ENCODE measurements at places on chromosomes 11 and 22. TPM values are rescaled to one million over a fixed set of nuclear protein-coding genes. Genes with fewer than 3 reads are reported as not detected.

DNA sequence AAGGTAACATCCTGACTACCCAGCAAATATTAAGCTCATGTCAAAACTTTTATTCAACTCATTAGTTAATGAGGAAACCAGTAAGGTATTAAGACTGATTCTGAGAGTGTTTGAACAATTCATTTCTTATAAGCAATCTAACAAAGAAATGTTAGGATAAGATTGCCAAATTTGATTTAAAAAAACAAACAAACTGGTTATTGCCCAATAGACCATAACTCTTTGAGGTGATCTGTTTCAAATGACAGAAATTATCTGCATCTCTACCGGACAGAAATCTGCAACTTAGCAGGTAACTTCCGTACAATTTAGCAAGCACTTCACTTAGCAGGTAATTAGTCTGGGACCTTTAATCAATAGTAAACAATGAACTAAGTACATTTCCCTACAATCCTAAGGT, 82.9 kb upstream of the BARX2 start:
- H3K27me3 ChIP-seq: no peaks in the 10 kb centered on the region
- no peak for DNase-seq
- H3K27ac ChIP-seq: no peak overlapping the region
- no peaks in the 10 kb centered on the region for H3K36me3 ChIP-seq
- peaks cover 4% of the 10 kb centered on the region for H3K4me1 ChIP-seq

DNA sequence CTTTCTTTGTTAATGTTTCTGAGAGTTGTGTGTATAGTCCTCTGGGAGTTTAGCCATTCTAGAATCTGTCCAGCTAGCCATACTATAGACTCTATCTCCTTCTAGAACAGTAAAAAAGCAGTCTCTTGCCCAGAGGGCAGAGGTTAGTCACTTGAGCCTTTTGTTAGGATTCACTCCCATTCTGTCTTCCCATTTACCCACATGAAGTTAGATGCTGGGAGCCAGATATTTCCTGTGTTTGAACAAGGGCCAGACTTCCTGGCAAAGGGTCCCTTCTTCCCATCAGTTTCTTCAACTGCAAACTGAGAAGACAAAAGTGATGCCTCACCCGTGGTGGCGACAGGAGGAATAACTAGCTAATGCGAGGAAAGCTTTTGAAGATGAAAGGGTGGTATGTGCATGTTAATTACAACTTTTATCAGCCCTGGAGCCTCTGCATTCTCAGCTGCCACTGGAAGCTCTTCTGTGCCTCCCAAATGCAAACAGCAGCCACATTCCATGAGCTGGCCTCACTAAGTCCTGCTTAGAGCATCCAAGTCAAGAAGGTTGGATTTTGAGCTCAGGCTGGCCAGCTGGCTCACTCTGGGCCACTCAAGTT, 12.8 kb downstream of the CD44 start:
- H3K36me3 ChIP-seq: no peaks in the 10 kb centered on the region
- peaks cover 59% of the 10 kb centered on the region for H3K4me1 ChIP-seq
- no peak for DNase-seq
- no peaks in the 10 kb centered on the region for H3K27me3 ChIP-seq
- H3K4me3 ChIP-seq: no peak overlapping the region
- H3K27ac ChIP-seq: no peak overlapping the region

- no peak overlapping the region for H3K4me3 ChIP-seq
- H3K27ac ChIP-seq: no peak overlapping the region
- H3K36me3 ChIP-seq: peaks cover 31% of the 10 kb centered on the region
- H3K4me1 ChIP-seq: no peaks in the 10 kb centered on the region
Observed at GRCh38 chr11:78214331-78215194, 25.8 kb downstream of the USP35 start.

Gene SLC36A4
- 0.58 TPM for total RNA-seq

DNA sequence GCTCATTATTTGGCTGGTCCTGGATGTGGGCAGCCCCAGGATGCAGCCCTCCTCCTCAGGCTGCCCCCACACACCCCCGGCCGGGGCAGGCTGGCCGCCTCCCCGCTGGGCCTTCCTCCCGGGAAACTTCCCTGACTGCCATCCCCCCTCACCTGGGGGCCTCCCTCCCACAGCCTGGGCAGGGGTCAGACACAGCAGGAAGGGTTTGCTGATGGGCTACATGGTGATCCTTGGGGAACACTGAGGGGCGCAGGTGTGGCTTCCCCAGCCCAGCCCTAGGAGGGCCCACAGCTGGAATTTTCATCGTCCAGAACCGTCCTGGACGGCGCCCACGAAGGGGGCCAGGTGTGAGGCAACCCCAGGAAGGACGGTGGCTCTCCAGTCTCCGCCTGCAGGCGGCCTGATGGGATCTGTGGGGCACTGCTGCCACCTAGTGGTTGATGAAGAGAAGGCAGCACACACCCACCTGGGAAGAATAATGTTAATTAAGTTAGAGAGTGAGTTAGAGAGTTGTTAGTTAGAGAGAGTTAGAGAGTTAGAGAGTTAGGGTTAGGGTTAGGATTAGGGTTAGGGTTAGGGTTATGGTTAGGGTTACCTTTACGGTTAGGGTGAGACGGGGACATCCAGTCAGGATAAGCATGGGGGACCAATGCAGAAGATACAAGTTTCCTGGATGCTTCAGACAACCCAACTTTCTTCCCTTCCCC, 75.9 kb upstream of the PRR5 start:
- peaks cover 68% of the 10 kb centered on the region for H3K27me3 ChIP-seq
- H3K36me3 ChIP-seq: no peaks in the 10 kb centered on the region
- no peak overlapping the region for H3K27ac ChIP-seq
- no peak overlapping the region for H3K4me3 ChIP-seq
- DNase-seq: peak; percentile 89

DNA sequence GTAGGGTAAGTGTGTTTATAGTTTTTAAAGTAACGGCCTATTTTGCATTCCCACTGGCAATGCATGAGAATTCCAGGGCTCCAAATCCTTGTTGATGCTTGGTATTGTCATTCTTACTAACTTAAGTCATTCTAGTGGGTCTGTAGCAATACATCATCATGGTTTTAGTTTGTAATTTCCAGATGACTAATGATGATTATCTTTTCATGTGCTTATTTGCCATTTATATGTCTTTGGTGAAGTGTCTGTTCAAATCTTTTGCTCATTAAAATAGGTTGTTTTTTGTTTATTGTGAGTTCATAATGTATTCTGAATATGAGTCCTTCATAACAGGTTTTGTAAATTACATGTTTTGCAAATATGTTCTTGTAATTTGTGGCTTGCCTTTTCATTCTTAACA, 31.2 kb downstream of the MTMR3 start:
- no peak for DNase-seq
- H3K36me3 ChIP-seq: no peaks in the 10 kb centered on the region
- H3K27me3 ChIP-seq: no peaks in the 10 kb centered on the region
- peaks cover 96% of the 10 kb centered on the region for H3K4me1 ChIP-seq
- H3K27ac ChIP-seq: peak overlapping the region; percentile 0
- H3K4me3 ChIP-seq: no peak overlapping the region

- H3K4me3 ChIP-seq: no peak overlapping the region
- H3K27ac ChIP-seq: peak overlapping the region; percentile 38
- no peak for DNase-seq
- H3K27me3 ChIP-seq: no peaks in the 10 kb centered on the region
Observed at GRCh38 chr11:17154409-17155159, 53.2 kb downstream of the PIK3C2A start.

GRCh38 chr11:1481483-1481825, 5.1 kb downstream of the MOB2 start:
- peak overlapping the region; percentile 84 for H3K27ac ChIP-seq
- no peak for DNase-seq
- peaks cover 52% of the 10 kb centered on the region for H3K4me1 ChIP-seq
- peaks cover 48% of the 10 kb centered on the region for H3K36me3 ChIP-seq
- H3K27me3 ChIP-seq: no peaks in the 10 kb centered on the region
- H3K4me3 ChIP-seq: no peak overlapping the region

DNA sequence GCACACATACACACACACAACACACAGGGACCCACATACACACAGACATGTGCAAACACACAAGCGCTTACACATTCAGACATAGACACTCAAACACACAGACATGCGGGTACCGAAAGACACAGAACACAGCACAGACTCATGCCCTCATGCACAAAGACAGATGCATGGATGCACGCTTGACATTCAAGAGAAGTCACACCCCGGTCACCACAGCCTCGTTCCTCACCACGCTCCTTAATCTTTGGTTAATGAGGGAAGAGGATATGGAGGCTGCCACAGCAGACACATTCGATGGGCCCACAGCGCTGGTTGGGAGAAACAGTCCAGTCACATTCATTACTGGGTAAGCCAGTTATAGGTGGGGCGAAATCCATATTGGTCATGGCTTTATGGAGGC, 51.9 kb upstream of the EIF3D start:
- H3K27ac ChIP-seq: no peak overlapping the region
- no peaks in the 10 kb centered on the region for H3K36me3 ChIP-seq
- no peak overlapping the region for H3K4me3 ChIP-seq
- peaks cover 68% of the 10 kb centered on the region for H3K27me3 ChIP-seq

Gene CDHR5
- total RNA-seq: 92.1 TPM

Gene OLFML1
- not detected for total RNA-seq

Gene CALCB
- not detected for total RNA-seq

DNA sequence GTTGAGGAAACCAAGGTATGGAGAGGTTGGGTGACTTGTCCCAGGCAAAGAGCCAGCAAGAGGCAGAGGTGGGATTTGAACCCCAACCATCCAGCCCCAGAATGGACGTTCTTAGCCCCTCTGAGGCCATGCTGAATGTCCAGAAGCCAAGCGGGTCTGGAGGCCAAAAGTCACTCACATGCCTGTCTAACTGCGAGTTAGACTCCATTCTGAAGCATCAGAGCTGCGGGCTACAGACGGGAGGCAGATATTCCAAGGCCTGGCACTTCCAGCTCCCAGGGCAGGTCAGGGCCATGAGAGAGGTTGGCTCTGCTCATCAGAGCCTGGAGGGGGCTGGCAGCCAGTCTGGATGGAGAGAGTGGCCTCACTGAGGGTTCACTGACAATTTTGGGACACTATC, 616.5 kb downstream of the BRD1 start:
- no peak for DNase-seq
- H3K27ac ChIP-seq: no peak overlapping the region
- no peaks in the 10 kb centered on the region for H3K4me1 ChIP-seq
- peaks cover 56% of the 10 kb centered on the region for H3K27me3 ChIP-seq
- no peak overlapping the region for H3K4me3 ChIP-seq

Gene RIBC2
- 0.55 TPM for total RNA-seq

Gene DRD4
- total RNA-seq: not detected

GRCh38 chr11:116798368-116798767, 6.7 kb upstream of the APOA5 start:
- H3K4me3 ChIP-seq: no peak overlapping the region
- no peak overlapping the region for H3K27ac ChIP-seq
- no peak for DNase-seq
- H3K4me1 ChIP-seq: peaks cover 15% of the 10 kb centered on the region
- no peaks in the 10 kb centered on the region for H3K36me3 ChIP-seq
- H3K27me3 ChIP-seq: no peaks in the 10 kb centered on the region

GRCh38 chr11:121112498-121113455, 11.7 kb downstream of the TECTA start:
- peak; percentile 64 for DNase-seq
- H3K36me3 ChIP-seq: no peaks in the 10 kb centered on the region
- no peak overlapping the region for H3K27ac ChIP-seq
- H3K4me1 ChIP-seq: no peaks in the 10 kb centered on the region
- H3K4me3 ChIP-seq: no peak overlapping the region
- H3K27me3 ChIP-seq: no peaks in the 10 kb centered on the region

Gene UBQLNL
- not detected for total RNA-seq

- no peaks in the 10 kb centered on the region for H3K4me1 ChIP-seq
- peak overlapping the region; percentile 16 for H3K27ac ChIP-seq
- H3K36me3 ChIP-seq: no peaks in the 10 kb centered on the region
- no peak overlapping the region for H3K4me3 ChIP-seq
Observed at GRCh38 chr11:19817265-19817851, 104.7 kb downstream of the NAV2 start.

DNA sequence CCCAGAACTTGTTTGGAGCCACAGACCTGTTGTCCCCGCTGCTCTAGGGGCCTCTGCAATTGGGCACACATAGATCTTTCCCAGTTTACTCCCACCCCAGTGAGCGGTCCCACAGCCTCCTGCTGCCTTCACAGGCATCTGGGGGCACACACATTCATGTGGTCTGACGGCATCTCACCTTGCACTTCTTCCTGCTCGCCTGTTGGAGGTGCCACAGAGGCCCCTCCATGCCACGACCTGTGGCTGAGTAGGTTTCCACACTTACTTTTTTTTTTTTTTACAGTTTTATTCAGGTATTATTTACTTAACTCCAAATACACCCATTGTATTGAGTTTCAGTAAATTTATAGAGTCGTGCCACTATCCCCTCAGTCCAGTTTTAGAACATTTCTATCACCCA, 68.9 kb upstream of the SEPTIN5 start:
- DNase-seq: no peak
- H3K27ac ChIP-seq: no peak overlapping the region
- no peaks in the 10 kb centered on the region for H3K36me3 ChIP-seq
- no peaks in the 10 kb centered on the region for H3K4me1 ChIP-seq

Measured in stomach (tissue), 19 donors.